ENCODE measurements at places on chromosomes 7 and 10.
A peak's percentile ranks its signal among the peaks of the same experiment; 100 is the strongest.

DNA sequence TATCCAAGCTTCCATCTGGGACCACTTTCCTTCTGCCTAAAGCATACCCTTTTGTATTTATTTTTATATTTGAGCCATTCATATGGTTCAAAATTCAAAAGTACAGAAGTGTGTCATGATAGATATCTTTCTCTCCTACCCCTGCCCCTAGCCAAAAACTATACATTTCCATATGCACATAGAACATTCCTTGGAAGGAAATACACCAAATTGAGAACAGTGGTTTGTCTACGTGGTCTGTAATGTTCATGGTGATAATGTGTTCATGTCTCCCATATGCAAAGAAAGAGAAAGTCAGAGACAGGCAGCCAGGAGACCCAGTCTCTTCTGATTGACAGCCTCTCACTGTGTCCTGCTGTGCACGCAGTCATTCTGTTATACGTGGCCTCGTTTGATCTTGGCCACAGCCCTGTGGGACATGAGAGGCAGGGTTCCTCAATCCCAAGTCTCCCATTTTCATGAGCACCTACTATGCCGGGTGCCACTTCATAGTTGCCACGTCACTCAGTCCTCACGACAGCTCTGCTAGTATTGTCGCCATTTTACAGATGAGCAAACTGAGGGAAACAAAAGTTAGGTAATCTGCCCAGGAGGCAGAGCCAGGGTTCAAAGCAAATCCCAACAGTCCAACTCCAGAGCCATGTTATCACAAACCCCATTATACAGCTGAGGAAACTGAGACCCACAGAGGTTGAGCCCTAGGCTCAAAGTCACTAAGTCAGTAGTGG is 8.0 kb upstream of the CDH23 start:
- DNase-seq = no peak

GRCh38 chr7:117145333-117145732 is 177.5 kb downstream of the WNT2 start:
- no peak for DNase-seq

- DNase-seq = no peak
These were observed 15.6 kb downstream of the NACAD start for GRCh38 chr7:45073031-45073785.

GRCh38 chr7:49644396-49645166 is 128.9 kb upstream of the VWC2 start:
- DNase-seq = no peak

DNA sequence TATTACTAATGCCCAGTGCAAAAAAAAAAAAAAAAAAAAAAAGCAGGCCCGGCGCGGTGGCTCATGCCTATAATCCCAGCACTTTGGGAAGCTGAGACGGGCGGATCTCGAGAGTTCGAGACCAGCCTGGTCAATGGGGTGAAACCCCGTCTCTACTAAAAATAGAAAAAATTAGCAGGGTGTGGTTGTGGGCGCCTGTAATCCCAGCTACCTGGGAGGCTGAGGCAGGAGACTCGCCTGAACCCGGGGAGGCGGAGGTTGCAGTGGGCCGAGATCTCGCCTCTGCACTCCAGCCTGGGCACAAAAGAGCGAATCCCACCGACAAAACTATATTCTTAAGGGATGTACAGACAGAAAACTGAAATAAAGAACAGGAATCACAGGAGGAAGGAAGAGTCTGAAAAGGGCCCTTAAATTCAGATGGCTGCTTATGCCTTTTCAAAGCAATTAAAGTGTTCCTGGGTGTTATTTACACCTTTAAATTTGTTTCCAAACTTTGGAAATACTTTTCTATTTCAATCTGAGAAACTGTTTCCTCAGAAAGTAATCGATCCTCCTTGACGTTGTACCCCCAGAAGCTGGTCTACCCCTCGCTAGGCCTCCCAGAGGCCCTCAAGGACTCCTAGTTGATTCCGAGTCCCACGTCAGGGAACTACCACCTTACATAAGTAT is 2.0 kb upstream of the KMT2E start:
- peak; percentile 47 for DNase-seq

DNA sequence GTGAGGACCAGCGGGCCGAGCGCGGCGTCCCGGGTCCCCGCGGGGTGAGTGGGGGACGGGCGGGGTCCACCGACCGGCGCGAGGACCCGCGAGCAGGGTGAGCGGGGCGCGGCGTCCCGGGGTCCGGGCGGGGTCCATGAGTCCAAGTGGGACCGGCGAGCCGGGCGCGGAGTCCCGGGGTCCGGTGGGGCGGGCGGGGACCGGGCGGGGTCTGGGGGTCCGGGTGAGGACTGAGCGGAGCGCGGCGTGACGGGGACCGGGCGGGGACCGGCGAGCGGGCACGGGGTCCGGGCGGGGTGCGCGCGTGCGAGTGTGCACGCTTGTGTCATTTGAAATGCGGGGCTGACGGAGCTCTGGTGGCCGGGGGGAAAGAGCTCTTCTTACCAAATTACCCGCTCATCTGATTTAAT is 765 bp downstream of the CELF2 start:
- DNase-seq = no peak

DNA sequence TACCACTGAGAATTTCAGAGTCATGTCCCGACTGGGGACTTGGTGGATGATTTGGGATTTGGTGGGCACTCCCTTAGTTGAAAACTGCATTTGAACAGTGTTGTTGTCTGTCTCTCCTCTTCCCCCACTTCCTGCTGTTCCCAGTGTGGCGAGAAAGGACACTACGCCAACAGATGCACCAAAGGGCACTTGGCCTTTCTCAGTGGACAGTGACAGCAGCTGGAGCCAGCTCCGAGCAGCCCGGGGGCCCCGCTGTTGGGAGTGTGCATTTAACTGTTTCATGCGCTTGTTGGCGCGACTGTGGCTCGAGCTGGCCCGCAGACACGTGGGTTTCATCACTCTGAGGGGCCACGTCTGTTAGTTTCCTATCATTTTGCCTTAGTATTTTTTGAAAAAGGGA is 9.7 kb downstream of the ATP5MF start:
- no peak for DNase-seq

GRCh38 chr7:110929480-110930249 is 161.3 kb upstream of the LRRN3 start:
- no peak for DNase-seq

GRCh38 chr10:84613336-84614021 is 285.1 kb downstream of the CCSER2 start:
- DNase-seq = peak; percentile 89

DNA sequence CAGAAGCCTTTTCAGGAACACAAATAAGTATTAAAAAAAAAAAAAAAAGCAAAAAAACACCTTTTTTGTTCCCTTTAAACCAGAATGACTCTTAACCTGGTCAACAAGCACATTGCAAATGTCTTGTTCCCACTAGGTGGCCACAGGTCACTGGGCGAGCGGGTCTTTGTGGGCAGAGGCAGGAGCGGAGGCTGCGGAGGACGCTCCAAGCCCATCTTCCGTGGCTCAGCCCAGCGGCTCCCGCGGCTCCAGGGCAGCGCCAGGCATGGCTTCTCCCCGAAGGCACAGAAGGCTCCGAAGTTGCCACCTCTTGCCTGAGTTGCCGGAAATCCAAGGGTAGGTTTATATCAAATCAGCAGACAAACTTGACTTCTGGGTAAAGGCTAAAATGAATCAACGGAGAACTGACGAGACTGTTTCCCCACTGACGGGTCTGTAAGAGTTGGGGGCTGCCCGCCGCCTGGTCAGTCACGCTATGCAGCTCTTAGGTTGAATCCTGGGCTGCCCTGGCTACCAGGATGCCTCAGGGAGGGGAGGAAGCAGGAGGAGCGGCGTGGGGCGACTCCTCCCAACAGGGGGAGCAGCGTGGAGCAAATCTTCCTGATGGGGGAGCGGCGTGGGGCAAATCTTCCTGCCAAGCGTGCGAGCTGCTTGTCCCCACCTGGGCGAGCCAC is 144.5 kb downstream of the PTPRN2 start:
- DNase-seq = peak; percentile 21

DNA sequence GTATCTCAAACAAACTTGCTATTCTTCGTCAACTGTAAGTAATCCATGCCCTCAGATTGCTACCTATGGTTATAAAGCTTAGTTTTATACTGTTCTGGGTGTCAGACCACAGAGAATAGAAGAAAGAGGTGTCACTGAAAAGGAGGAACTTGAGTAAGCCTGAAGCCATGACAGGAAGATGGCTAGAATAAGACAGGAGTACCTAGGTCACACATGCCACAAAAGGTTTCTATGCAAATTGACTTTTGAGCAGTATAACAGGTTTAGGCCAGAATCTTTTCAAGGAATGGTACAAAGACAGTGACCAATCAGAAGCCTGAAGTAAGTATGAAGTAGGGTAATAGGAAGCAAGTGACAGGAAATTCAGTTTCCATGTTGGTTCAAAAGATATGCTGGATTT is 23.5 kb downstream of the FBXW4 start:
- no peak for DNase-seq

GRCh38 chr10:90911133-90912051 is 9.5 kb downstream of the ANKRD1 start:
- DNase-seq = peak; percentile 74

- no peak for DNase-seq
These were observed 34.8 kb upstream of the TNPO3 start for GRCh38 chr7:129089521-129090212.

DNA sequence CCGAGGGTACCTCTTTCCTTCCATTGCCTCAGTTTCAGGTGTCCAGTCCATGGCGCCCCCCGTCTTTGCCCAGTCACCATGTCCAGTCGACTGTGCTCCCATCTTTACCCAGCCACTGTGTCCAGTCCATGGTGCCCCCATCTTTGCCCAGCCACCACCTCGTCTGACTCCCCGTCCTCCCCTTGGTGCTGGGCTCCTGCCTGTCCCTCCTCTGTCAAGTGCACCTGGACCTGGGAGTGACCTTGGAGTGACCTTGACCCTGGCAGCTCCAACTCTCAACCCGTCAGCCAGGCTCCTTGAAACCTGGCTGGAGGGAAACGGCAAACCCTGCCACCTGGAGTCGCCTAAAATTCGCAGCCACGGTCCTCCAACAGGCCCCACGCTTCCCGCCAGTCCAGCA is 180.2 kb downstream of the ADARB2 start:
- DNase-seq = no peak

- peak; percentile 83 for DNase-seq
These were observed 74.8 kb upstream of the ATRNL1 start for GRCh38 chr10:115018185-115018931.
